Hematopoietic multipotent progenitor cell (in vitro differentiated cells): ENCODE measurements at places on chromosomes 13 and 19. TPM values are rescaled to one million over a fixed set of nuclear protein-coding genes. Genes with fewer than 3 reads are reported as not detected.

ZNF112 gene
- 1.1 TPM for total RNA-seq

LRG1 gene
- 0.54 TPM for total RNA-seq

GRCh38 chr13:40060296-40061007 lies 405.0 kb downstream of the COG6 start:
- DNase-seq, result no peak

- no peak for DNase-seq
Measured at GRCh38 chr13:44417876-44418275, 44.3 kb downstream of the SERP2 start.

- DNase-seq, result no peak
Measured at GRCh38 chr13:52929846-52930245, 81.4 kb upstream of the PCDH8 start.

- DNase-seq, result no peak
Measured at GRCh38 chr19:40611096-40611495, 9.9 kb downstream of the LTBP4 start.

DNA sequence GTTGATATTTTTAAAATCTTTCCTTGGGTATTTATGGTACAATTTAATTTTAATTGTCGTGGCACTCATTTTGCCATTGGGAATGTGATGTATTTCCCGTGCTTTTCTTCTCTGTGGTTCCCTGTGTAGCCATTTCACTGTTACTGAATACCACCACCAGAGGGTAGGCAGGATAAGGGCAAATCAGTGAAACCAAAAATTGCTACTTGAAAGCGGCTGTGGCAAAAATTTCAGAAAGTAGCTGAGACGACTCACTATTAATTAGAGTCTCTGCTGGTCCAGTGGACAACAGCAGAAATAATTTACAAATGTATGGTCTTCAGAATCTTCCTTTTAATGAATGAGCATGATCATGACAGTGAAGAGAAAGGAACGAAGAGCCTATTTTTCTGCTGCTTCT lies 34.4 kb upstream of the MIR17HG start:
- peak; percentile 67 for DNase-seq

NANOS3 gene
- 2.7 TPM for total RNA-seq

- no peak for DNase-seq
Measured at GRCh38 chr19:29393915-29394460, 131.8 kb upstream of the VSTM2B start.

KLHL1 gene
- not detected for total RNA-seq

- DNase-seq, result no peak
Measured at GRCh38 chr19:30428844-30429243, 56.7 kb downstream of the ZNF536 start.

CLDND2 gene
- total RNA-seq, result not detected

- no peak for DNase-seq
Measured at GRCh38 chr13:113651511-113652403, 6.2 kb downstream of the ATP4B start.

- DNase-seq, result no peak
Measured at GRCh38 chr13:66805657-66806056, 424.5 kb downstream of the PCDH9 start.

GPC6 gene
- total RNA-seq, result 0.54 TPM

DENND1C gene
- 9.2 TPM for total RNA-seq

DNA sequence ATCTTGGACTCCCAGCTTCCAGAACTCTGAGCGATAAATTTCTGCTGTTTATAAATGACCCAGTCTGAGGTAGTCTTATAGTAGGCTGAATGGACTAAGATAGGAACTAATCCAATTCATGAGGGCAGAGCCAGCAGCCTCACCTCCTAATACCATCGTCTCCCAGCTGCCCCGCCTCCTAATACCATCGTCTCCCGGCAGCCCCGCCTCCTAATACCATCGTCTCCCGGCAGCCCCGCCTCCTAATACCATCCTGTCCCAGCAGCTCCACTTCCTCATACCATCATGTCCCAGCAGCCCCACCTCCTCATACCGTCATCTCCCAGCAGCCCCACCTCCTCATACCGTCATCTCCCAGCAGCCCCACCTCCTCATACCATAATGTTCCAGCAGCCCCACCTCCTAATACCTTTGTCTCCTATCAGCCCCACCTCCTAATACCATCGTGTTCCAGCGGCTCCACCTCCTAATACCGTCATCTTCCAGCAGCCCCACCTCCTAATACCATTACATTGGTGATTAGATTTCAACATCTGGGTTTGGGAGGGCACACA lies 2.4 kb upstream of the ARGLU1 start:
- no peak for DNase-seq

DNA sequence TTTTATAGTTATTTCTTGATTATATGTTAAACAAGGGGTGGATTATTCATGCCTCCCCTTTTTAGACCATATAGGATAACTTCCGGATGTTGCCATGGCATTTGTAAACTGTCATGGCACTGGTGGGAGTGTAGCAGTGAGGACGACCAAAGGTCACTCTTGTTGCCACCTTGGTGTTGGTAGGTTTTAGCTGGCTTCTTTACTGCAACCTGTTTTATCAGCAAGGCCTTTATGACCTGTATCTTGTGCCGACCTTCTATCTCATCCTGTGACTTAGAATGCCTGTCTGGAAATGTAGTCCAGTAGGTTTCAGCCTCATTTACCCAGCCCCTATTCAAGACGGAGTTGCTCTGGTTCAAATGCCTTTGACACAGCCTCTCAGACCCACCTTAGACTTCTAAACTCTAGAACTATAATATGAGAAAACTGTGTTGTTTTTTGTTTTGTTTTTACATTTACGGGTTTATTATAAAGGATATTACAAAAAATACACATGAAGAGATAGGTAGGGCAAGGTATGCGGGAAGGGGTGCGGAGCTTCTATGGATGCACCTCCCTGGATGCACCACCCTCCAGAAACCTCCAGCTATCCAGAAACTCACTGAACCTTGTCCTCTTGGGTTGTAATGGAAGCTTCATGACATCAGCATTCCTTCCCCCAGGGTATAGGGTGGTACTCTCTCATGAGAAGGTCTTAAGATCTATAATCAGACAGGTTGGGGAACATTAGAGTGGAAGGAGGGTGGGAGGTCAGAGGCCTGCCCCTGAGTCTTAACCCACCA lies 15.8 kb upstream of the SPRYD7 start:
- no peak for DNase-seq

GRCh38 chr13:31160857-31161556 lies 697 bp downstream of the HSPH1 start:
- peak; percentile 19 for DNase-seq

DNA sequence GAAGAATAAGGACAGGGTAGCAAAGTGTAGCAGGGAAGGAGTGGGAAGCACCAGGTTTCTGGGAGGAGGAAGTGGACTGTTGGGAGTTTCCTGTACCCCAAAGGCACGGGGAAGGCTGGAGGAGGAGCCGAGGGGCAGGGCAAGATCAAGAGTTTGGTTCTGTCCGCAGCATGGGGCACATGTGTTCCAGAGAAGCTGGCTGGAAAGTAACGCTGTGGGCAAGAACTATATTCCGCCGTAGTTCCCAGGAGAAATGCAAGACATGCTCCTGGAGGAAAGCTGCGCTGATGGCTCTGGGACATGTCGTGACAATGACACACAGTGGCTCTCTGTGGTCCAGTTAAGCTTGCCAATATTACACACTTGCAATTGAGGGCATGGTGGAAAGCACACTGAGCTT lies 51.7 kb upstream of the KPNA3 start:
- DNase-seq, result no peak

DNA sequence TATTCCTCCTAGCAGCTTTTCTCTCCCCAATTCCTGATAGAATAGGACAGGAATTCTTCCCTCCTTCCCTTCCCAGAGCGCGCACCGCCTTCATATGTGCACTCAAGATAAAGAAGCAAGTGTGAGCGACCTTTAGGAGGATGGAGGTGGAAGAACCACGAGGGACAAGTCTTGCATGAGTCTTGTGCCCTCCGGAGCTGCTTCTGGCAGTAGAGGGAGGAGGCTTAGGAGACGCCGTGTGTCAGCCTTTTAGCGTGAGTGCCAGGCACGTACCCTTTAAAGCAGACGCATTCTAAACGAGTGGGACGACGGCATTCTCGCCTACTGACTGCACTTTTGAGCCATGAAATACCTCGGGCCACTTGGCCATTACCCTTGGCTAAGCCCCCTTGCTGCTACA lies 95.4 kb upstream of the RAP2A start:
- no peak for DNase-seq

DNA sequence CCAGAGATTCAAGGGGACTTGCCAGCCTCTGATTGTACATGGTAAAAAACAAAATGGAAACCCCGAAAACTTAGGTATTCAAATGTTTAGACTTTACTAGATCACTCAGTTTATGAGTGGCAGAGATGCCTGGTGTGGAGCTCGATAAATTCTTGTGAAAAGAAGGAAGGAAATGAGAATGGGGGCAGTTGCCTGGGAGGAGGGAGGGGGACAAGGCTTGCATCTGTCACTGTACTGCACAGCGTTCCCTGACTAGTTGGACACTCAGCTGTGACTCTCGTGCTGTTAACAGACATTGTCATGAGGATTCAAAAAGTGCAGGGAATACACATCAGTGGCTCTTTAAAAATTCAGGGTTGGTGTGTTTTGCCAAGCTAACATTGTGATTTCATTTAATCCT lies 232.9 kb downstream of the ZIC5 start:
- peak; percentile 30 for DNase-seq

DNA sequence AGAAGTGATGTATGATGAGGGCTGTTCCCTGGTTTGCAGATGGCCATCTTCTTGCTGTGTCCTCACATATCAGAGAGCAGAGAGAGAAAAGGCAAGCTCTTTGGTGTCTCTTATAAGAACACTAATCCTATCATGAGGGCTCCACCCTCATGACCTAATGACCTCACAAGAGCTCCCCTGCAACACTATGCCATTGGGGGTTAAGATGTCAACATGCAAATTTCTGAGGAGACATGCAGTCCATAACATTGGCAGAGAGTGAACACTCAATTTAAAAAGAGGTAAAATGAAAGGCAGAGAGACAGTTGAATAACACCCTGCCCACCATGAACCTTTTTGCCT lies 10.9 kb downstream of the FAM187B start:
- DNase-seq, result no peak

SPATA13 gene
- total RNA-seq, result 34.7 TPM

- no peak for DNase-seq
Measured at GRCh38 chr13:112651311-112651710, 38.5 kb upstream of the ATP11A start.

DNA sequence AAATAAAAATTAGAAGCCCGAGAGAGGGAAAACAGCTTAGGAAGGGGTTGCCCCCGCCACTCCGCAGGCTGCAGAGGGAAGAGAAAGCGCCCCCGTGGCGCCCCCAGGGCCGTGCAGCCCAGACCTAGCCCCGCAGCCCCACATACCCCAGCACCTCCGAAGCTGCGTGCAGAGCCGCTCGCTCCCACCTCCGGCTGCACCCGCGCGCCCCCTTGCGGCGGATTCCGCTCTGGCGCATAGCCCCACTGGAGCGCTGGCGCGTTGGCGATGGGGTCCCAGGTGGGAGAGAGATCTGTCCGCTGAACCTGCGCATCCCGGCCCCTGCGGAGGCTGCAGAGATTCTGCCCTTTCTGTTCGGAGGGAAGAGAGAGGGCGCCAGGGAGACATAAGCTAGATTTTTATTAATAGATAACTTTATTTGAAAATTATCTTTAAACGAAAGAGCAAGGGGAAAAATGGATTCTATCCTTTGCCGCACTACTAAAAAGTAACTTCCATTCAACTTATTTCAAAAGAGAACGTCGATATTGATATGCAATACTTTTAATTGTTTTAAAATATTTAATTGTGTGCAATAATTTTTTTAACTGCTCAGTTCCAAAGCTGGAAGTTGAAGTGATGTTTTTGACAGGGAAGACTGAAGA lies 11.7 kb upstream of the CLN5 start:
- DNase-seq, result peak; percentile 72

ARHGAP33 gene
- total RNA-seq, result 37.2 TPM

OVOL3 gene
- total RNA-seq, result not detected

DNA sequence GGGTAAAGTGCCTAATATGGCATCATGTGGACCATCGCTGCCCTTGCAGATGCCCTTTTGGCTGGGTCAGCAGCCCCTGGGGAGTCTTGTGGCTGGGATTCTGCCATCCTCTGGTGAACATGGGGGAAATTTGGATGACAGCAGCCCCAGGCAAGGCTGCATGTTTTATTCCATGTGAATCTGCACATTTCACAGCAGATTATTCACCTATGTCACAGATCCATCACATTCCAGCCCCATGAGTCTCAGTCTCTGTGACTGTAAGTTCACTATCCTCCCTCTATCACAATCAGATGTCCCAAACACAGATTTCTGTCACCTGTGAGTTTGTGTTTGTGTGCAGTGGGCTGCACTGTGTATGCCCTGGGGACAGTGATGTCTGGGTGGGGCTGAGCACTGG lies 36.8 kb upstream of the PSG9 start:
- no peak for DNase-seq

DNA sequence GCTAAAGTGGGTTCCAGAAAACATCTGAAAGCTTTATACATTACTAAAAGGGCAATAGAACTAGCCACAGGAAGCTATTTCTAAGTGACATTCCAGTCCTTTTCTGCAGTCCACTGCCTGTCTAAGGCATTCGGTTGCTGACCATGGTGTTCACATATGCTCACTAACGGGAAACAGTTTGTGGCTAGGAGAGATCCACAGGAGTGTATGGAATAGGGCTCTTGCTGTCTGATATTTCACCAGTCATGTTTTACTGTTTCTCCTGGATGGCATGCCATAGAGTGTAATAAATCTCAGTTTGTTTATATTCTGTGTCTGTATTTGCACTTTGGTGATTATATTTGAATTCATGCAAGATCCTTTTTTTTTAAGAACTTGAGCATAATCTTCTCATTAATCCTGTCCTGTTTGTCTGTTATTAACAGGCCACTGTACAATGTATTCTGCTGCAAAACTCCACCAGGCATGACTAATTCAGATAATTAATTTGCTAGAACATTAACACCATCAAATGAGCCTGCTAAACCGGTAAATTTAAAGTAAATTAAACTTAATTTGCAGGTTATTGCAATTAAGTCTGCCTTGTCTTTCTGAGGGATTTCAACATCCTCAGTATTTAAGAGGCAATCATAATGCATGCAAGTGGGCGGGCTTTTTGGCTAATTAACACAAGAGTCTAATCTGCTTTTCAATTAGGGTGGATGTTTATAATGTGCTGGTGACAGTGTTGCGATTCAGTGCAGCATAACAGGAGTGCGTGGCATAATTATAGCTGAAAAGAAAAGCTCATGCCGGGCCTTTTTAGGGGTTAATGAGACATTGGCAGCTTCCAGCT lies 201.3 kb downstream of the POU4F1 start:
- DNase-seq, result no peak

- DNase-seq, result no peak
Measured at GRCh38 chr19:50230379-50231351, 27.2 kb downstream of the MYH14 start.

GRCh38 chr13:111312944-111313590 lies 7.4 kb upstream of the TEX29 start:
- no peak for DNase-seq

DCLK1 gene
- under 0.01 TPM for total RNA-seq

FAAP24 gene
- total RNA-seq, result 1.6 TPM

GRCh38 chr13:47665043-47665442 lies 336.0 kb downstream of the SUCLA2 start:
- no peak for DNase-seq

ZNF91 gene
- 21.8 TPM for total RNA-seq

DNA sequence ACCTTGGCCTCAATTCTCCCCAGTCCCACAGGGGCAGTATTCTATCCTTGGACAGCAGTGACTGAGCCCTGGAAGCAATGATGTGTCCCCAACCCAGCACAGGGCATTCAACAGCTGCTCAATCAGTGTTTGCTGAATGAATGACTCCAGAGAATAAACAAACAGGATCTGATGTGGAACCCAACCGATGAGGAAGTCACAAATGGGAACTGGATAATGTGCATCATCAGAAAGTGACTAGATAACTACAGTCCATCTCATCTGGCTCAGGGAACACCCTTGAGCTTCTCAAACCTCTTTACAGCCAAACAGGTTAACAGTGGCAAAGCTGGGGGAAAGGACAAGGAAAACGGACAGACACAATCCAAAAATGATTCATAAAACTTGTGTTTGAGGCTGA lies 8.2 kb downstream of the SLC25A30 start:
- no peak for DNase-seq
